NCI-H446 treated with DMSO at 0.1 percent for 48 hours (cell line): ENCODE measurements at places on chromosomes 2 and 18.
A peak's percentile ranks its signal among the peaks of the same experiment; 100 is the strongest.

GRCh38 chr18:55179835-55180234 lies 220.6 kb upstream of the CCDC68 start:
- no peak for DNase-seq

DNA sequence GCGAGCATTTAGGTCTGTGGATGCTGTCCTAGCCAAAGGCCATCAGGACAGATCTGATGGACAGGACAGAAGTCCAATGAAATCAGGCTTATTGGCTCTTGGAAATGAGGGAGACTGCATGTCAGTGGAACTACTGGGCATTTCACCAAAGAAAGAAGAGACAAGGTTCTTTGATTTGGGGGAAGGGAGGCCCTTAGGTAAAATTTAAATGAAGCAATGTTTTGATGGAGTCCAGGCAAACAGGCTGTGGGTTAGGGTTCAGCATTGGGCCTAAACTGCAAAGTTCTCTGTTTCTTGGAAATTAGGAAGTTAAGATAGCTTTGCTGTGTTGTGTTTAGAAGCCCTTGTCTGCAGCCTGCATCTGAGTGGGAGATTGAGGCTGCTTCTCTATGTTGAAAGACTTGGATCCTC lies 31.6 kb upstream of the RNF149 start:
- DNase-seq: no peak

DNA sequence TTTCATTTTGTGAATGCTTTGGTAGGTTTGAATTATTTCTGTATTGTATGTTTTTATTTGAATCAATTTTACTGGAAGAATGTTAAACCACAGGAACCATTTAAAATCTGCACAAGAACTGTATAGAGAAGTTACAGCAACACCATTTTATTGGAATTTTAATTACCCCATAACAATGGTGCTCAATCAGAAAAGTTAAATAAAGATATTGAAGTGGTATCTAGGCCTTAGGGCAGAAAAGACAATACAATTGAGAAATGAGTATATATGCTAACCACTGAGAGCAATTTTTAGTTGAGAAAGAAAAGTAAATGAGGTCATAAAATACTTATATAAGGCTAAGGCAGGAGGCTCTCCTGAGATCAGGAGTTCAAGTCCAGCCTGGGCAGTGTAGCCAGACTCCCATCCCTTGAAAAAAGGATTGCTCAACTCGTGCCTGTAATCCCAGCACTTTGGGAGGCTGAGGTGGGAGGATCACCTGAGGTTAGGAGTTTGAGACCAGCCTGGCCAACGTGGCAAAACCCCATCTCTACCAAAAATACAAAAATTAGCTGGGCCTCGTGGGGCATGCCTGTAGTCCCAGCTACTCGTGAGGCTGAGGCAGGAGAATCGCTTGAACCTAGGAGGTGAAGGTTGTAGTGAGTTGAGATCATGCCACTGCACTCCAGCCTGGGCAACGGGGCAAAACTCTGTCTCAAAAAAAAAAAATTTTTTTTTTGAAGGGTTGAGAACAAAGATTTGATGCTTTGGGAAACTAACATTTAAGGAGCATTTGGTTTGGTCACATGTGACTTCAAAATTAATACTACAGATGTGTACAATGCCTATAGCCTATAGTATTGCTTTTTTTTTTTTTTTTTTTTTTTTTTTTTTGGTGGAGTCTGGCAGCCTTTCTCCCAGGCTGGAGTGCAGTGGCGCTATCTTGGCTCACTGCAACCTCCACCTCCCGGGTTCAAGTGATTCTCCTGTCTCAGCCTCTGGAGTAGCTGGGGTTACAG lies 212.9 kb upstream of the STON1 start:
- no peak for DNase-seq

GRCh38 chr18:13549880-13550232 lies 176.5 kb downstream of the FAM210A start:
- no peak for DNase-seq

GRCh38 chr2:171480908-171481307 lies 41.4 kb upstream of the CYBRD1 start:
- DNase-seq: no peak

DNA sequence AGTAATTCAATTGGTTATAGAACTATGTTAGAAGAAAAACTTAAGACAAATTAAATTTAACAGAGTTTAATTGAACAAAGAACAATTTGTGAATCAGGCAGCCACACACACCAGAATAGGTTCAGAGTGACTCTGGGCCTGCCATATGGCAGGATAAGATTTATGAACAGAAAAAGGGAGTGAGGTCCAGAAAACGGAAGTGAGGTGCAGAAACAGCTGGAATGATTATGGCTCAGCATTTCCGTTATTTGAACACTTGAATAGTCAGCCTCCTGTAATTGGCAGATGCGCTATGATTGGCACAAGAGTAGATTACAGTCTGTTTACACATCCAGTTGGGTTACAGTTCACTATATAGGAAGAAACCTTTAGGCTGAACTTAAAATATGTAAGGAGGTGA lies 99.0 kb downstream of the MBD2 start:
- DNase-seq: no peak

- DNase-seq: no peak
Observed at GRCh38 chr2:135052997-135053474, 944 bp downstream of the RAB3GAP1 start.

GRCh38 chr2:206305523-206306245 lies 31.2 kb downstream of the ZDBF2 start:
- DNase-seq: no peak

DNA sequence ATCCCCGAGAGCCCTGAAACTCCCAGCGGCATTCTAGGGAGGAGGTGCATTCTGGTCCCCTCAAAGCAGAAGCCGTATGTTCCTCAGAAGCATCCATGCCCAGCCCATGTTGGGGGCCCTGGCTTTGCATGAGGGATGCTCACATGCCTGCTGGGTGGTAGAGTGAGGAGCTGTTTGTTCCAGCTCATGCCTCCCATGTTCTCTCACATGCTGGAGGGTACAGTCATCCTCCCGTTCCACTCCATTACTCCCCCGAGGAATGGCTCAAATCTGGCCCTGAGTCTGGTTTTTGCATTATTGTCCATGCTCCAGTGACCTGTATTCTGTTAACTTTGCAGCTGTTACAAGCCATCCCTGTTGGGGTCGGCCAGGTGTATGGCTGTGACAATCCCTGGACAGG lies 24.1 kb downstream of the SLC14A2 start:
- no peak for DNase-seq

- DNase-seq: peak; percentile 31
Observed at GRCh38 chr2:46171411-46171953, 125.7 kb upstream of the EPAS1 start.

DNA sequence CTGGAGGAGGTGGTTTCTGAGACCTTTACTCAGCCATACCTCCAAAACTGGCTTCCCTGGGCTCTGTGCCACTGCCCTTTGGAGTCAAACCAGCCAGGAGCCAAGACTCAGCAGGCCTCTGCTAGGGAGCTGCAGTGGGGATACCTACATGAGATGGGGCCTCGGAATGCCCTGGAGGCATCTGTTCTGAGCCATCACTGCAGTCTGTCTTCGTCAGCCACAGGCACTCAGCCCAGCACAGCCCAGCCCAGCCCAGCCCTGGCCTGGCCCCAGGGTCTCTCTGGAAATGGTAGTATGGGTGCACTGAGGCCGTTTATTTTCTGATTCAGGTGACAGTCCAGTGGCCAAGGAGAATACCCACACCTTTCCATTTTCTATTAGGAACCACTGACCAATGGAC lies 209.8 kb downstream of the CELF4 start:
- DNase-seq: peak; percentile 23

DNA sequence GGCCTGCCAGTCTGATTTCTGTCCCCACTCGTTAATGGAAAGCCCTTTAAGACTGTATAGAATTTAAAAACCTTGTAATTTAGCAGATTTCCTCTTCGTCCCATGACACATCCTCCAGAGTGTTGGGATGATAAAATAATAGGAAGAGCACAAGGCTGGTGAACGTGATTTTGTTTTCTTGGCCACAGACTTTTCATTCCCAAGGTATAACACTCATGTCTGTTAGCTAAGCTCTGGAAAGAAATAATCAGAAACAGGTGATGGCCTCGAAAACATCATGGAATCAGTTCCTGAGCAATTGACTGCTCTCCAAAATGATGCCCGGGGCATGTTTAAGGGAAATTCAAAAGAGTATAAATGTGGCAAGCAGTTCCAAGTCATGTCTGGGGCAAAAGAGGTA lies 337.8 kb upstream of the TCF4 start:
- no peak for DNase-seq

DNA sequence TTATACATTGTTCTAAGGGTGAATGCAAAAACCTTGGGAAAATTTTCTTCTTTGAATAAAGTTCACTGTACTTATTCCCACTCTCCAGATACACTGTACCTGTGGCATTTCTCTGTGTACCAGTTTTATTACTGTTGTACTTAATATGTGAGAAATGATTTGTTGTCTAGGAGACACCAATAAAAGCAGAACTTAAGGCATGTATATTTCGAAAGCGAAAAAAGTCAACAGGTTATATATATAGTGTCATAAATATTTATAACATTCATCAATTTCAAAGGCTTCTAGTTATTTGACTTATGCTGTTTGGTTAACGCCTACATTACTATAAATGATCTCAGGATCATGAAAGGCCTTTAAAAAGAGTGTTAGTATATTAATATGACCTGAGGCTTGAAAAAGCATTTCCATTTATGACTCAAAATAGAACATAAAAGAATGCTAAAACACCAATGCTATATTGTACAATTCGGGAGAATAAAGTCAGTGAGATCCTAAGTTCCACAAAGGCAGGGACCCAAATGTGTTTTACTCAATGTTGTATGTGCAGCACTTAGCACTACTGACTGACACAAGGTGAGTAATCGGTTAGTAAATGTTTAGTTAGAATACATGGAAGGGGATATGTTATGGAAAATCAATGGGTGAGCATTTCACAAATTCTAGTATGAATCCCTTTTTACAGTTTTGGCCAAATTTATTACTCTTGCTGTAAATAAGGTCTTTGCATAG lies 32.2 kb upstream of the HNRNPA3 start:
- no peak for DNase-seq

GRCh38 chr2:38866773-38867443 lies 8.8 kb downstream of the DHX57 start:
- DNase-seq: no peak

- DNase-seq: no peak
Observed at GRCh38 chr18:57004366-57005121, 142.3 kb upstream of the BOD1L2 start.

DNA sequence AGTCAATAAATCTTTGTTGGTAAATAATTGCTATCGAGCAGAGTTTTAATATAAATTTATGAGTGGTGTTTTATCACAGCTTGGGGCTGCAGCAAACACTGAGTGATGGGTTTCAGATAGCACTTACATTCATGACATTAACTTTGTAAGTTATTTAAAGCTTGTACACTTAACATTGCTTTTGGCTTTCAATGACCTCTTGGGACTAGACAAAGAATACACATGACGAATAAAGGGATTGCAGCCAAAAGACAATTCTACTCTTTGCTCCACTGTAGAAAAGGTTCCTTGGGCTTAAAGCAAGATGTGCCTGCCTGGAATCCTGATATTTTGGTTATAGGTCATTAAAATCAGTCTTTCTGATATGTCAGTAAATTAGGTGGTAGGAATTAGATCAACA lies 299.5 kb downstream of the GBX2 start:
- no peak for DNase-seq

DNA sequence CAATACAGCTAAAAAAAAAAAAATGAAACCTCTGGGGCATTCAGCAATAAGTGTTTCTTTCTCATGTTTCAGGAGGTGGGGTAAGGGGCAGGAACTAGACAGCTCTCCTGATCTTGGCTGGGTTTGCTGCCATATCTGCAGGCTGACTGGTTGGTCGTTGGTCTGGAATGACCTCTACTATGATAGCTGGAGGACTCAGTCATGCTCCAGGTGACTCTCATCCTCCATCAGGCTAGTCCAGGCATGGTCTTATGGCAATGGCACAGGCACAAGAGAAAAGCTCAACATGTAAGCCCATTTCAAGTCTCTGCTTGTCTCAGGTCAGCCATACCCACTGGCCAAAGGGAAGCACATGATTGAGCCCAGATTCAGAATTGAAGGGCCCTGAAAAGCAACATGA lies 9.5 kb upstream of the SLC1A4 start:
- no peak for DNase-seq

DNA sequence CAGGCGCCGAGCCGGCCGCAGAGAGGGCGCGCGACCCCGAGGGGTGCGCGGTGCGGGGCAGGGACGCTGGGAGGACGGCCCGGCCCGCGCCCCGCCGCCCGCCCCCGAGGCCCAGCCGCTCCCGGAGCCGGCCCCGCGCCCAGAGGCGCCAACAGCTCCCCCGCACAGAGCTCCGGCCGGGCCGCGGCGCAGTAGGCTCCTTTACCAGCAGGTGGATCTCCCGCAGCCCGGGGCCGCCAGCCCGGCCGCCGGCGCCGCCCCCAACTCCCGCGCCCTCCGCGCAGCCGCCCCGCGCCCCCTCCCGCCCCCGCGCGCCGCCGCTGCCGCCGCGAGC lies 258 bp downstream of the MGAT4A start:
- no peak for DNase-seq

- no peak for DNase-seq
Observed at GRCh38 chr18:37435996-37436395, 129.6 kb downstream of the CELF4 start.

GRCh38 chr2:23828256-23828980 lies 98.5 kb downstream of the ATAD2B start:
- DNase-seq: no peak

DNA sequence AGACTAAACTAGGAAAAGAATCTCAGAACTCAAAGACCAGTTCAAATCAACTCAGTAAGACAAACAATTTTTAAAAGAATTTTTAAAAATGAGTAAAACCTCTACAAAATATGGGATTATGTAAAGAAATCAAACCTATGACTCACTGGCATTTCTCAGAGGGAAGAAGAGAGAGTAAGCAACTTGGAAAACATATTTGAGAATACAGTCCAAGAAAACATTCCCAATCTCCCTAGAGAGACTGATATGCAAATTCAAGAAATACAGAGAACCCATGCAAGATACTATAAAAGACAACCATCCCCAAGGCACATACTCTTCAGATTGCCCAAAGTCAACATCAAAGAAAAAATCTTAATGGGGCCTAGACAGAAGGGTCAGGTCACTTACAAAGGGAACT lies 162.7 kb downstream of the WDPCP start:
- DNase-seq: no peak

DNA sequence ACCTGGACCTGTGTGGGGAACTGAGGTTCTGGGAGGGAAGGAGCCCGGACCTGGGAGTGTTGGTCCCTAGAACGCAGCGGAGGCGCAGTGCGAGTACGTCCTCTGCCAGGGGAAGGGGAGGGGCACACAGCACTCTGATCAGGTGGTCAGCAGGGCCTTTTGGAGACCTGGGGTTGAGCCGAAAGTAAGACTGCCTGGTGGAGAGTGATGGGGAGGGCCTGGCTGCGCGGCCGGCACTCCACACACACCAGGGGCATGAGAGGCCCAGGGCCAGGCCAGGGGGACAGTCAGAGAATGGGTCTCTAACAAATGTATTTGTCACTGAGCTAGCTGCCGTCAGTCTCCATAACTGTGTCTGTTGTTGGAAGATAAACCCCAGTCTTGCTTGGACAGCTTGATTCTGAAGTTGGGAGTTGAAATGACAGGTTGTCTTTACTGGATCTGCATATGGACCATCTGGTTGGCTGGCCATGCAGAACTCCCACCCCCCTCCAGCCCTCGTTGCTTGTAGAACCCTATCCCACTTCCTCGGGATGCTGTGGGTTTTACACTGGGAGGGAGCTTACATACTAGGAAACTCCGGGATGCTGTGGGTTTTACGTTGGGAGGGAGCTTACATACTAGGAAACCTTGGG lies 75.4 kb upstream of the NFATC1 start:
- no peak for DNase-seq
